Dorsolateral prefrontal cortex (tissue), 122 donors: ENCODE measurements at places on chromosomes 4 and X.
A peak's percentile ranks its signal among the peaks of the same experiment; 100 is the strongest.

DNA sequence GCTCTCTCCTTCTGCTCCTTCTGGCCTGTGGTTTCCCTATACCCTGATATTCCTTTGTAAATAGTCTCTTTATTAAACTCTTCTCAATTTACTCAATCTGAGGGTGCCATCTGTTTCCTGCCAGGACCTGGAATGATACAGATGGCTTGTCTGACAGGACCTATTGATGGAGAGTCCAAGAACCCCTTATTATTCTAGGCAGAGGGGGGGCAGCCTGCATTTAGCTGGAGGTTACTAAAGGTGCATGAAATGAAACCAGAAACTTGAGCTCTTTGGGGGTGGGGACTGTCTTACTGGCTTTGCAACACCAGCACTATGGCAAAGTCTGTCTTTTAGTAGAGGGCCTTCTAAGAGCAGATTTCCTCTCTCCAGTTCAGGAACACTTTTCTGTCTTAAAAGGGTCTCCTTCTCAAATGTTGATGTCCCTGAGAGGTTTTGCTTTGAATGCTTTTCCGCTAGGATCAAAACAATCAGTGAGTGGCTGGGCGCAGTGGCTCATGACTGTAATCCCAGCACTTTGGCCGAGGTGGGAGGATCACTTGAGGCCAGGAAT lies 162.5 kb upstream of the MED14 start:
- no peak for DNase-seq

- no peak for DNase-seq
Measured at GRCh38 chr4:86271057-86271456, 88.8 kb downstream of the MAPK10 start.

DNA sequence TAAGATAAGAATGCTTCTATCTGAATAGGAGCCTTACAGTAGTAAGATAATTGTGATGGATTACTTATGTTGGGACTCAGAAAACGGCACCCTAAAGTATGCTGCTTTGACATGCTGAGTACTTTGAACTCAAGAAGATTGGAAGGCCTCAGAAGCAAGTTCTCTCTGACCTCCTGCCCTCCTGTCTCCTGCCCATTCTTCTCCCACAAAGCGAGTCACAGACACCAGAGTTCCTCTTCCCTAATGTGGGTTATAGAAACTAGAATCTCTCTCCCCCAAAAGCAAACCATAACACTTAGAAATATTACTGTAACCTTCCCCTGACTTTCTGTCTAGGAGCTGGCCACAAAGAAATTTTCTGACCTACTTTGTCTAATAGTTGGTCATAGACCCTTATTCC lies 76.5 kb downstream of the DDIT4L start:
- DNase-seq, result no peak

DNA sequence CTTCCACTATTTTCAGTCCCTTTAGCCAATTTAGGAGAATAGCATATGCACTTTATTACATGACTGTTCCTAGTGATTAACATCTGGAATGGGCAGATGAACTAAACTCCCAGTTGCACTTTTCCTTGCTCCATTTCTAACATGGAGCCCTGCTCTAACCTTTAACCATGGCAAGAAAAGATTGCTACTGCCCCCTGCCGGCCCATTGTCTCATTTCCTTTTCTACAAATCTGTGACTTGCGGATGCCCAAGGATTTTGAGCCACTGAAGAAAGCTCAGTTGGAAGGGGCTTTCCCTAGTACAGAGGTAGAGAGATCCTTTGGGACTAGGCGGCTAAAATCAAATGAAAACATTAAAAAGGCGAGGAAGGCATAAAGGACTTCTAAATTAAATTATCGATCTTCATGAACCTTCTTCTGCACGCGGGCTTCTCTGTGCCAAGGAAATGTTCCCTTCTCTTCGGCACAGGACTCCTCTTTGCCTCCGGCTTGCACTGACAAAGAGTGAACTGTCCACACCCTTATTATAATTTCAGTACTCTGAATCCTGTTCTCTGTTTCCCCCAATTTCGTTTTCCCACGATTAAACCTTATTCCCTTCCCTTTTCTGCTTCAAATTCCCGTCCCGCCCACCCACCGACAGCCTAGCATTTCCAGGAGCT lies 577 bp upstream of the GLRA2 start:
- peak; percentile 61 for DNase-seq

DNA sequence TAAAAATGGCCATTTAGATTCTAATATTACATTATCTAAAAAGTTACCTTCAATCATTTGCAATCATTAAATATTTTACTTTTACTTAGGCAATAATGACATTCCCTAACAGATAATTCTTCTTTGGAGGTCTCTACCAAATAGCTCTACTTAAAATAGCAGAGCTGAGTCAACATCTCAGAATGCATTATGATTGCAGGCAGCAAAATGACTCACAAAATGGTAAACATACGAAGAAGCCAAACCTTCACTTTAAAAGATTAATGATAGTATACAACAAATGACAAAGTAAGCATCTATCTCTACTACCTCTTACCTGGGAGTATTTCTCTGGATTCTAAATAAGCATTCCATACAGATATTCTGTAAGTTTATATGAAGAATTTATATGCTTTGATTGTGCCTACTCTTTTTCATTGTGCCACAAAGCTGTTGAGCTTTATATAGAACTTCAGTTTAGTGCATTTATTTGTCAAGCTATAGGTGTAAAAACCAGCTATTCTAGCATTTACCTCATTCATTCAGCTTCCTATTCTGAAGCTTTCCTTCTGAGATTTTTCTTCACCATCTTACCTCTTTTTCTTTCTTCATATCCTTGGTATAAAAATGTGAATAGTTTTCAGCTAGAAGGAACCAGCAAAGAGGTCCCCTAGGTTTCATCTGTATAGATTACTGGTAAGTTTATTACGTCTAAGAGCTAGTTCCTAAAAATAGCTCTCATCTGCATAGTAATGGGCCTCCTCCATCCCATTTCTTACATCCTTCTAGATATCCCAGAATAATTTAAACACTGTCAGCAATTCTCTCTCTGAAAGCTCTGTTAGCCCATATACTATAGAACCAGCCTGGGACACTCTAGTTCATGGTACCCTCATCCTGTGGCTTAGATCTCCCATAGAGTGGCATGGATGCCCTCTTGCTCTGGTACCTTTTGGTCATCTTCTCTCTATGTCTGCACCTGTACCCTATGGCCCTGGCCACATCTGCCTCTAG lies 17.2 kb upstream of the SPCS3 start:
- no peak for DNase-seq

DNA sequence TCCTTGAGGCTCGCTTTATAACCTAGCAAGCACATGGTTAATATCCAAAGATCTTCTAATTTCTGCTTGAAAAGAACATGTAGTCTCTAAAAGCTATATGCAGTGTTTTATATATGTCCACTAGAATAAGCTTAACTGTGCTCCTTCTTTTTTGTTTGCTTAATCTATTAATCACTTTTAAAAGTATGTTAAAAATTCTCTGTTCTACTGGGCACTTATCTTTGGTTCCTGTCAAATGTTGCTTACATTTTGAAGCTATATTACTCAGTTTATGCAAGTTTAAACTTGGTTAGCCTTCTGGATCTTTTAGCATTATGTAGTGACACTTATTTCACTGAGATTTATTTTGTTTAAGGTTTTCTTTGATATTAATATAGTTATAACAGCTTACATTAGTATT lies 32.5 kb downstream of the MAOA start:
- no peak for DNase-seq

DNA sequence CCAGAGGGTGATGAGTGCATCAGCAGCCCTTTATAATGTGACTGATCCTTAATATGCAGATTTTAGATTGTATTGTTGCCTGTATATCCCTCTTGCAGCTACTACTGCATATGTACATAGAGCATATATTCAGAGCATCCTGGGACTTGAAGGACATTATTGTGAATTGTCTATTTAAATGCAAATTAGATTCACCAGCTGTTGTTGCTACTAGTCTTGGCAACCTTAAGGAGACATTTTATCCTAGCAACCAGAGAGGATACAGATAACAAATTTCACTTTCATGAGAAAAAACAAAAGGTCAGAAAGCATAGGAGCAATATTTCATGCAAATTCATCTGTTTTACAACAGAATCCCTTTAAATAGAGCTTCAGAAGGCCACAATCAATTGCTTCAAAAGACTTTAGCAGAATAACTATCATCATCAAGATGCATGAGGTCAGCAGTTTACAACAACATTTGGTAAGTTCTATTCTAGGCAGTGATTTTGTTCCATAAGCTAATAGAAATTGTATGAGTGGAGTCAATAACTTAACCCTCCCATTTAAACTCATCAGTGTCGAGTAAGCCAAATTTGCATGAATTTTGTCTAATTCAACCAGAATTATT lies 148.6 kb downstream of the GC start:
- DNase-seq, result no peak
